ENCODE measurements at places on chromosomes 12 and 14. TPM values are rescaled to one million over a fixed set of nuclear protein-coding genes. Genes with fewer than 3 reads are reported as not detected.

The NEUROD4 gene
- total RNA-seq = not detected

The DNAI7 gene
- total RNA-seq = 0.33 TPM

The ANKRD33 gene
- 0.24 TPM for total RNA-seq

The CIDEB gene
- total RNA-seq = 0.19 TPM

The TMEM63C gene
- total RNA-seq = 1.0 TPM

The KRT5 gene
- total RNA-seq = not detected

The KRT7 gene
- 3,887 TPM for total RNA-seq

The RNASE4 gene
- total RNA-seq = 6.1 TPM

The KCNA1 gene
- total RNA-seq = not detected

The MANSC1 gene
- 4.3 TPM for total RNA-seq

The KRT80 gene
- total RNA-seq = 71.8 TPM

The TEDC1 gene
- total RNA-seq = 38.5 TPM

The HEATR5A gene
- 22.7 TPM for total RNA-seq

The EMP1 gene
- total RNA-seq = 93.2 TPM

The INHBC gene
- total RNA-seq = not detected

The OTX2 gene
- not detected for total RNA-seq

The CLEC2A gene
- not detected for total RNA-seq

The CCDC38 gene
- total RNA-seq = 0.07 TPM

The PTPRB gene
- total RNA-seq = 0.93 TPM

The GLT8D2 gene
- 0.74 TPM for total RNA-seq
